ENCODE measurements at places on chromosomes 5 and 9.

DNA sequence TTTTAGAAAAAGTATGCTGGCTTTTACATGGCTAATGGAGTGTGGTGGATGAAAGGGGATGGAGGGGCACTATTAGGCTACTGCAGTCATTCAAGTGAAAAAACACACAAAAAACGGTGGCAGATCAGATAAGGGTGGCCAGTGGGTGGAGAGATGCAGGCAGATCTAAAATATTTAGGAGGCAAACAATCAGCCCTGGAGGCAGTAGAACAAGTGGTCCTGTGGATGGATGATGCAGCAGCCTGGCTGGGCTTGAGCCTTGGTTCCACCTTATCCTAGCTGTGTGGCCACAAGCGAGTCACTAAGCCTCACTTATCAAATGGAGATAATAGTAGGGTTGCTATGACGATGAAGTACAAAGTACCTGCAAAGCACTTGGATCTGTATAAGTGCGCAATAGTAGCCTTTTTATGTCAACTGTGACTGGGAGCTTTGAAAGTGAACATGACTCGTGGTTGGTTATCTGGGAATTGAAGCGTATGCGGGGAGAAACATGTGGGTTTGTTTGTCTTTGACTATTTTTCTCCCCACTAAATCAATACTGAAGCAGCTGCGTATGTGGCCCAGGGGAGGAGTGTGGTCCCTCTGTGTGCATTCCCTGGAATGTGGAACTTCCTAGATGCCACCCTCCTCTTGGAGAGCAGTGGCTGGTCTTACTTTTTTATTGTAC lies 20.2 kb downstream of the NSG2 start:
- no peak for DNase-seq

DNA sequence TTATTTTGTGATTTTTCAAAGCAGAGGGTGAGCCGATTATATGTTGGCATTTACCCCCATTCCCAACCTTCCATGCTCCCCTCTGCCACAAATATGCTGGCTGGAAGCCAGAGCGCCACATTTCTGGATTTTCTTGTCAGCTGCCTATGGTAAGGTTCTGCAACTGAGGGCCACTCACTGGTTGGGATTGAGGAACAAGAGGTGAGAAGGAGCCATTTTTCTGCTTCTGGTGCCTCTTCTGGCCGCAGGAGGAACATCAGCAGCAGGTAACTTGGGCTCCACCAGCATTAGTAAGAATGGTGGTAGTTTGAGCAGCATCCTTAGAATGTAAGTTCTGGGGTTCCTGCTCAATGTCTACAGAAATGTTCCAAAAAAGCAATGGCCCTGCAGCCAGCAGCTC lies 159.5 kb upstream of the MAST4 start:
- no peak for DNase-seq

- DNase-seq: no peak
Measured at GRCh38 chr5:5423586-5423985, 1.1 kb downstream of the ICE1 start.

DNA sequence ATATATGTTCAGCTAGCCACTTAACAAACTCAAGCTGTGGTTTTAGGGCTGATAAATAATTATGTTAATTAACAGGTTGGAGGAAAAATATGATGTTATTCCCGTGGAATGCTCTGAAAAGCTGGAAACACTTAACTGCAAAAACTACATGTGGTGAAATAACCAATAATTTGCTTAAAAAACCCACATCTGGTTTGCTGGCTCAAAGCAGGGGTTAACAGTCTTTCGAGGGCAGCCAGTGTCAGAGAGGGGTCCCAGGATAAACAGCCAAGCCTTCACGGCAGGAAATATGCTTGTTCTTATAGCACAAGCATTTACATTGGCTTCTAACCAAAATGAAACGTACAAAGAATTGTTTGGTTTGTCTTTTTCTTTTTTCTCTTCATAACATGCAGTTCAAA lies 254.0 kb upstream of the GAS1 start:
- no peak for DNase-seq
